ENCODE measurements at places on chromosomes 13 and 19.

DNA sequence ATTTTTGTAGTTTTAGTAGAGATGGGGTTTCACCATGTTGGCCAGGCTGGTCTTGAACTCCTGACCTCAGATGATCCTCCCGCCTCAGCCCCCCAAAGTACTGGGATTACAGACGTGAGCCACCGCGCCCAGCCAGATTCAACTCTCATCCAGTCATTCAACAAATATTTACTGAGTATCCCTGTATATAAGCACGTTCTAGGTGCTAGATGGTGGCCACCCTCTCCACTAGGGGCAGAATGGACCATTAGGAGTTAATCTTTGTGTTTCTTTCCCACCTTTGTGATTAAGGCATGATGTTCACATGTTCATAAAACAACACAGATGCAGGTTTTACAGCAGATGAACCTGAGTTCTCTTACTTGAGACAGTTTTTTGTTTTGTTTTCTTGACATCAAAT, 7.3 kb downstream of the SHKBP1 start:
- DNase-seq = no peak

DNA sequence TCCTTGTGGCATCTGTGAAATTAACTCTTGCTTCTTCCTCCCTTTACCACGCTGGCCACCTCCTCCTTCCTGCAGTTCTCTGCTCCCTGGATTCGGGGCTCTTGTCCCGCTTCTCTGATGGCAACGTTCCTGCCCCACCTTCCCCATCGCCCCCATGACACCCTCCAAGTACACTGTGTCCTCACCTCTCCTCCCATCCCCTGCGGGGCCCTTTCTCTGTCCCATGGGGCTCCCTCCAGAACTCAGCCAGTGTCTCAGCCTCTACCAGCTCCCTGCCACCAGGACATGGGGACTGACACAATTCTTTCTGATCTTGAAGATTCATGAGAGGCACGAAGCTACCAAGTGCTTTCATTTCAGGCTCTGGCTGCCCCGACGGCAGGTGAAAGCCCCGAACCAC, 9.1 kb downstream of the CARS2 start:
- DNase-seq = no peak

DNA sequence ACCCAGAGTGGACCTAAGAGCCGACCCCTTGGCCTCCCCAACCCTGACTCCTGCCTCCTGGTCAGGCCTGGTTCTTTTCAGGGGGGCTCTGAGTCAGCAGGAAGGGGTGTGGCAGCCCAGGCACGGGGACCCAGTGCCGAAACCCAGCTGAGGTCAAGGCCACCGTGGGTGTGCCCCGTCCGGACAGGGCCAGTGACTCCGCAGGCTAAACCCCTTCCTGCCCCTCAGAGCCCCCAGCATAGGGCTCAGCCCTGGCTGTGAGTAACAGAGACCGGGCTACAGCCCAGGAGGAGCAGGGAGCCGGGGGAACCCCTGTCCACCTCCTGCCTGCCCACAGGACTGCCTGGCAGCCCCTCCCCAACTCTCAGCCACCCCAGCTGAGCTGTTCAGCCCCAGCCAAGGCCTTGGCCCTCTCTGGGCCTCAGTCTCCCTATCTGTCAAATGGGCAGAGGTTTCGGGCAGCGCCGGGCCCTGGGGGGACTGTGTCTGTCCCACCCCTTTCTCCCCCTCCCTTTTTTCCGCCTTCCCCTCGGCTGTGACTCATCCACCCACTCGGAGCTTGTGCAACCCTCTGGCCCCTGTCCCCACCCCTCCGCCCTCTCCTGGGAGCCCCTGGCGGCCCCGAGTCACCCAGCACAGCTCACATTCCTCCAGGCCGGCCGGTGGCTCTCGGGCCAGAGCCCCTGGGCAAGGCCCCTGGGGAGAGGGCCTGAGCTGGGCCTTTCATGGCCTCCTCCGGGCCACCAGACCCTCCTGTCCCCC, 8.6 kb downstream of the ZBTB7A start:
- DNase-seq = no peak

- no peak for DNase-seq
Observed at GRCh38 chr19:7149956-7150705, 80.6 kb downstream of the ZNF557 start.

DNA sequence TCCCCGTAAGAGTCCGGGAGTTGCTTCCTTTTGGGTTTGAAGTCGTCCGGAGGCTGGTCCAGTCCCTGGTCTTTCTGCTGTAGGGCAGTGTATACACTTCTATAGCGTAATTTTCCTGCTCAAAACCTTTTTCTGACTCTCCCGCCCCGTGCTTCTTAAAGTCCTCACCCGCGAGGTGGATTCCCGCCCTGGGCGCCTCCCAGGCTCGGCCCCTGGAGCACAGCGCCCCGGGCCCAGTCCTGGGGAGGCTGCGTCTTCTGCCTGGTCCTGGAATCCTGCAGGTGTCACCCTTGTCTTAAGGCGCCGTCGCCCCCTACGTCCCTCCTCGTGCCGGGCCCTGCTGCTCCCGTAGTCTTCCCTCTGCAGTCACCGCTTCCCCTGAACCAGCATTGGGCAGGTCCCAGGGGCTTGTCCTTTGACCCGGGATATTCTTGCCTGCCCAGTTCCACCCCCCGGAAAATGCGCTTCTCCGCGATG, 34.4 kb upstream of the ZNF808 start:
- DNase-seq = no peak

DNA sequence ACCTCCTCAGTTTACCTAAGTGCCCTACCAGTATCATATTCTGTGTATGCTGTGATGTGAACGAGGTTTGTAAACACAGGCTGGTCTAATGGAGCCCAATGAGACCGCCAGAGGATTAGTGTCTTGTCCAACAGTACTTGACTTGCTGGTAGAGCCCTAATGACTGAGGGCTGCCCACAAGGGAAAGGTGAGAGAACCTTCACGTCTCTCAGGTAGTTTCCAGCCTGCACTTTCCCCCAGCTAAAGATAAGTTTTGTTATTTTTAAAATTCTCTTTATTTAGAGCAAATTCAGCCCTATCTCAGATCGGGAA, 498 bp upstream of the RBM26 start:
- no peak for DNase-seq

DNA sequence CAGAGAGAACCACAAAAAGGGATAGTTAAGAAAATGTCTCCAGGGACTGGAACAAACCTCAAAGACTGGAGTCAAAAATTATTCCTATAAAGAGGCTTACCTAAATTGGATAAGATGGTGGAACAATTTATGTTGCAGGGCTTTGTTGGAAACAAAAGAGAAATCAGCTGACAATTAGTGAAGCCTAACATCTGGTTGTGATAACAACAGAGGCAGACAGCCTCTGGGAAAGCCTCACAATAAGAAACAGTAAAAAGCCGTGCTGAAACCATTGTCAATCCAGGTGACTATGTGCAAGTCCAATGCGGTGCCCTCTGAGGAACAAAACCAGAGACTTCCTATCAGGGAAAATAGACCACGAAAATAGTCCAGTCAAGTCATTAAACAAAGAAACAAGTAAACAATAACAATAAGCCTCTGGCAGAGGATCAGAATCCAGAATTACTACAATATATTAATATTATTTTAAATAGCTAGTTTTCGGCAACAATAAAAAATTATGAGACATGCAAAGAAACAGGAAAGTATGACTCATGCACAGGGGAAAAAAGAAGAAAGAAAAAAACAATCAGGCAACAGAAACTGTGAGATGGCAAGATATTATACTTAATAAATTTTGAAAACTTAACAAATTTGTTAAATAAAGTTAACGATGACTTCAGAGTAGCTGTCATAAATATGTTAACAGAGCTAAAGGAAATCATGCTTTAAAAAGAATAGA, 99.7 kb upstream of the RXFP2 start:
- DNase-seq = no peak

GRCh38 chr19:18319591-18320135, 3.2 kb downstream of the LSM4 start:
- no peak for DNase-seq
